ENCODE measurements at places on chromosomes 1 and 21. TPM values are rescaled to one million over a fixed set of nuclear protein-coding genes. Genes with fewer than 3 reads are reported as not detected.

DNA sequence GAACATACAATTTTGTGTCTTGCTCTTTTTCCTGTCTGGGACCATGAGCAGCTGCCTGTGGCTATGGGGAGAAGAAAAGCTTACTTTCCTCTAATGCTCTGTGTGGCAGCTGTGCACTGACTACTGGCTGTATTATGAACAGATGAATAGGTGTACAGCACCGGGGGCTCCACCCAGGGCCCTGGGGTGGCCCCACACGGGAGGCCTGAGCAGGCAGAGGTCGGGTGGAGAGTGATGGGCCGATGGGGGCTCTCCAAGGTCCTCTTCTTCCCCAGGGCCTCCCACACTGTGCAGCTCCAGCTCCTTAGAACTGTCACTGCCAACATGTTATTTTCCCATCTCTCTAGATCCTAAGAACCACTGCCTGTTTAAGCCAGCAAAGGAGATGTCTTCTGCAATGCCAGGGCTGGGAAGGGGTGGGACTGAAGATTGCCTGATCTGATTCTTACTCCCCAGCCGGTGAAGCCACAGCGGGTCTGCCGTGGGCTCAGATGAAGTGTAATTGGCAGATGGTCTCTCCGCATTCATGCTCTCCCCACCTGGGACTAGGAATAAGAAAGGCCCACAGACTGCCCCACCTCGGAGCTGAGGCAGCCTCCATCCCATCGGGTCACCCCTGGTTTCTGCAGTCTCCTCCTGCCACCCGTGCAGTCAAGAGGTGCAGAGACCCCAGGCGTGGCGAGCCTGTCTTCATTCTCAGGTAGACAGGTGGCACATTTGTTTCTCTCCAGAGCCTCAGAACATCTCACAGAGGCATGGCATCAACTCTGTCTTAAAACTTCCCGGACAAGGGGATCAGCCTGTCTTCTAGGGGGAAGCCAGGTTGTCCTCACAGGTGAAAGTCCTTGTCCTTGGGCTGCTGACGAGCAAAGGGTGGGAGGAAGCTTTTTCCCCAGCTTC, 186.5 kb upstream of the GALNT2 start:
- DNase-seq = no peak

The SLFNL1 gene
- total RNA-seq = 0.16 TPM

GRCh38 chr1:95323123-95323522, 89.1 kb downstream of the RWDD3 start:
- no peak for DNase-seq

DNA sequence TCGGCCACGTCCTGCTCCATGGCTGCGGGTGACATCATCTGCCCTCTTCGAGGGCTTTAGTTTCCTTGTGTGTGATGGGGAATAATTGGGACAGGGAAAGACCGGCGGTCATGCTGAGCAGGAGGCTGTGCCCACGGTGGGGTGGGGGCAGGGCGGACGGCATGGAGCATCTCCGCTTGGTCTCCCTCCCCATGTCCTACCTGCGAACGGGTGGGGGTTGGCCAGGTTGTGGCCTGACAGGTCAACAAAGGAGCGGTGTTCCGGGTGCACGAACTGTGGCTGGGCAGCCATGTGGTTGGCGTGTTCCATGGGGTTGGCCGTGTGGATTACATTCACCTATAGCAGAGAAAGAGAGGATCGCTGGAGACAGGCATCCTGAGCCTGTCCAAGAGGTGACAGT, 80.0 kb downstream of the PIK3CD start:
- DNase-seq = no peak

DNA sequence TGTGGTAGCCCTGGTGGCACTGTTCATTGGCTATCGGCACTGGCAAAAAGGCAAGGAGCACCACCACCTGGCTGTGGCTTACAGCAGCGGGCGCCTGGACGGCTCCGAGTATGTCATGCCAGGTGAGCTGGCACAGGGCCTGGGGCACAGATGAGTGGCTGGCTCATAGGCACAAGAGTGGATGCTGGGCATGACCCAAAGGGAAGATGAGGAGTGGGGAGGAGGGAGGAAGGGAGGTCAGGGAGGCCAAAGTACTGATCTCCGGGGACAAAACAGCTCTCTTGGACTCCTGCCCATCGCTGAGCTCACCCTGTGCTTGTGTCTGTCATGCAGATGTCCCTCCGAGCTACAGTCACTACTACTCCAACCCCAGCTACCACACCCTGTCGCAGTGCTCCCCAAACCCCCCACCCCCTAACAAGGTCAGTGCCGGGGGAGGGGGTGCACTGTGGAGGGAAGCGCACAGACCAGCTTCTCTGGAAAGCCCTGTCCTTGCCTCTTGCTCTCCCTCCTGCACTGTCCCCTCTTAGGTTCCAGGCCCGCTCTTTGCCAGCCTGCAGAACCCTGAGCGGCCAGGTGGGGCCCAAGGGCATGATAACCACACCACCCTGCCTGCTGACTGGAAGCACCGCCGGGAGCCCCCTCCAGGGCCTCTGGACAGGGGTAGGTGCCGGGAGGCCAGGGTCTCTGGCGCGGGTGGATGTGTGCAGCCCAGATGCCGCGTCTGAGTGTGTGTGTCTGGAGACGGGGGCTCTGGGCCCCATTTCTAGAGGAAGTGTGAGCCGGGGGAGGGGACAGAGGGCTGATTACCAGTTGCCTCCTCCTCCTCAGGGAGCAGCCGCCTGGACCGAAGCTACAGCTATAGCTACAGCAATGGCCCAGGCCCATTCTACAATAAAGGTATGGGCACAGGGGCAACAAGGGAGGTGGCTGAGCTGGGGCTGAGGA, 7.3 kb upstream of the LRRC71 start:
- DNase-seq = no peak

GRCh38 chr1:14578156-14578555, 20.3 kb upstream of the KAZN start:
- no peak for DNase-seq

DNA sequence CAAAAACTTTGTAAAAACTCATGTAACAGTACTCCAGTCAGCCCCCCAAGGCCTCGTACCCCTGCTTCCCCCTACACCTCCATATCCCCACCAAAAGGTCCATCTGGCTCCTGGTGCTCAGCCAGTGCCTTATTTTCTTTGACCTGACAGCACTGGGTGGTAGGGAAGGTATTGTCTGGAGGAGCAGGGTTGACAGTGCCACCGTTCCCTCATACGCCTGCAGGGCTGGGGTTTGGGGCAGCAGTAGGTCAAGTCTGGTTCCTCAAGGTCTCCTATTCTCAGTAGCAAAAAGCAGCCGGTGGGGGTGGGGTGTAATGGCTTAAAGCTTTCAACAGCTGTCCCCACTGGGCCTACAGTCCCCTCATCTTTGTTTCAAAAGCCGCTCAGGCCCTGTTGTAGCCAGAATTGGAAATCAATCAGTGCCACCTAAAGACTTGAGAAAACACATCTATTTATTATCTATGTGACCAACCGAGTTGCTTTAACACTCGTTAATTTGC, 25.3 kb upstream of the TTF2 start:
- no peak for DNase-seq

The ERICH3 gene
- total RNA-seq = not detected

The RIMS3 gene
- total RNA-seq = 1.6 TPM

- DNase-seq = no peak
These were observed 27.6 kb downstream of the WNT4 start for GRCh38 chr1:22115286-22115685.

The OR6N1 gene
- total RNA-seq = not detected

Measured in Right ventricle myocardium inferior (tissue), 1 donor.